Fibroblast of pulmonary artery (primary cell): ENCODE measurements at places on chromosomes 6 and 20.

DNA sequence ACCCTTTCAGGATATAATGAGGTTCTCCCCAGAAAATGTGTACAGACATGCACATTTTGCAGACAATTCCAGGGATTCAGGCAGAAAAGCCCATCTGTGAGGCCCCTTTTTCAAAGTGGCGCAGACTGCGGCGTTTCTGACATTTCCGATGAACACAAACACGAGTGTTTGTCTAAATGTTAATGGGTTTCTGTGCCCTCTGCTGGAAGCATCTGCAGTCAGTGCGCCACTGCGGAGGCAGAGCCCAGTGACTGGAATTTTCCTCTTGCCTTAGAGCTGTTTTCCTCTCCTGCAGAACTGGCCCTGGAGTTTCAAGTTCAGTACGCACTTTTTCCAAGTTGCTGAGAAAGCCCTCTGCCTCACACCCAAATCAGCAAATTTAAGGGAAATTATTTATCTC is 15.3 kb downstream of the ANKRD60 start:
- DNase-seq, result no peak

DNA sequence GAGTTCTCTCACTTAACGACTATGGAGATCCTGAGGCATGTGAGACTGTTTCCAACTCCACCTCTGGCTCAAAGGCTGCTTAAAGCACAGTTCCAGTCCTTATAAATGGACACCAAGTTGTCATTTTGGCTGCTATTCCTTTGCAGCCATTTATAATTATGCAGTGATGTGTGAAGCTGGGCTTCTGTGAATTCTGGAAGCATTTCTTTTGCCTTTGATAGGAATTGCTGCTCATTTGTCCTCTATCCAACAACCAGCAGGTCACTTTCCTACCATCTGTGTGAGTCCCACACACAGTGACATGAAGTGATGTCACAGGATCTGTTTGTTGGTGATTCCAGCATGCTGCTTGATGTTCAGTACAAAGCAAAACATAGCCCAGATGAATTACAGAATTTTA is 28.5 kb upstream of the EFHC1 start:
- no peak for DNase-seq

- DNase-seq, result peak; percentile 97
These were observed 112.6 kb downstream of the TMEM170B start for GRCh38 chr6:11650025-11650696.

GRCh38 chr6:135008072-135008940 is 46.3 kb downstream of the HBS1L start:
- no peak for DNase-seq

- peak; percentile 28 for DNase-seq
These were observed 107.2 kb upstream of the BTBD3 start for GRCh38 chr20:11810311-11811083.

DNA sequence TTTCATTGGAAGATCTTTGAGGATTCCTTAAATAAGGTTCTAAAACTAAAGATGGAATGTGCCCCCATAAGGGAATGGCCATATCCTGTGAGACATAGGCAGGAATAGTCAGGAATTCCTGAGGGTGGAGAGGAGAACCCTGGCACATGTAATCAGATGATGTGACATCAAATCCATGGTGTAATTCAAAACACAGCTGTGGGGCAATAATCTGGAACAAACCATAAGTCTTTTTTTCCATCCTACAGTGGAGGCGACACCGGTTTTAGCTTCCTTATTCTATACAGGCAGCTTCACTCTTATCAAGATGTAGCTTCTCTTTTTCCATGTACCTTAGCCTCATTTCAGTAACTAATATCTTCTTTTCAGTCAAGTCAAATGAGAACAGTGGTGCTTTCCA is 133.6 kb upstream of the CITED2 start:
- peak; percentile 46 for DNase-seq

- no peak for DNase-seq
These were observed 497.0 kb downstream of the CDH26 start for GRCh38 chr20:60455272-60455671.

DNA sequence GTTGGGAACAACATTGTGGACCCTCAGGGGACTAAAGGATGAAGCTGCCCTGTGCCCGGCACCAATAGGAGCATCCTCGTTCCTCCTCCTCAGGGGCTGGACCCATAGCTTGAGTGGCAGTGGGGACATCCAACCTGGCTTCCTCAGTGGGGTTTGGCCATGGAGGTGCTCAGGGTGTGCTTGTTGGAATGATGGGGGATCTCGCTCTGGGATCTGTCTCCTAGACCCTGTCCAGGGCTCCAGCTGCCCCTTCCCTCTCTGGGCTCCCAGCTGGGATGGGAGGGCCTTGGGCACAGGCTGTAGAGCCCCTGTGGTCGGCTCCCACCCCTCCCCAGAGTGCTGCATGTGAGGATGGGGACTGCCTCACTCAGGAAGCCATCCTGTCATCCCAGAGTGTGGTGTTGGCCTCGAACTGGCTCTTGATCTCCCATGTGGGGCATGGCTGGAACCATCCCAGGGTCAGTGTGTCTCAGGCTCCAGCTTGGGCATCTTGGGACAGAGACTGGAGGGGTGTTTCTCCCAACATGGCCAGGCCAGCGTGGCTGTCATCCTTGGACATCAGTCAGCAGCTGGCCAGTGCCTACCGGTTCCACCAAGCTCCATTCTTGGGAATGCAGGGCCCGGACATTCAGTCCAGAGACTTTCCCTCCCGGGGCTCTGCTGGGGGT is 9.5 kb upstream of the MYT1 start:
- no peak for DNase-seq

DNA sequence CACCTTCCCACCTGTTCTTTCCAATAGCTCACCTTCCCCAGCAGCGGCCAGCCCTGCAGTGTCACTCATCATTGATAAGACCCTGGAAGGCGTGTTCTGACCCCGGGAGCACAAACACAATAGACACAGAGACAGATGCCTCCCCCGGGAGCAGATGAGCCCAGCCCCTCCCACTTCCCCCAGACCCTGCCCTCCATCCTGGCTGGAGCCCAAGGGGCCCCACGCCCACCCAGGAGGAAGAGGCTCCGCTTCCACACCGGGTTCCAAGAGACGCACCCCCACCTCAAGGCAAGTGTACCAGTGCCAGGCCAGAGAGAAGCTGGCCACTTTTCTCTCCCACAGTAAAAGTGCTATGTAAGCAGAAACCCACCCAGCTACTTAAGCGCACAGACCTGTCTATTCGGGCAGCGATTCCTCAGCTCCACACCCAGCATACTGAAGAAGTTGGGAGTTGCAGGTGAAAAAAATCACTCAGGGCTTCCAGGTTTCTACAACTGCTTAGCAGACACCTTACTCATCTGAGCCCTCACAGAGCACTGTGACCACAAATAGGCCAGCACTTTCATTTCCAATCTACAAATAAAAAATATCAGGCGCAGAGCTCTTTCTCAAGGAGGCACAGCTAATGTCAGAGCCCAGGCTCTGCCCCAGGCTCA is 93.4 kb upstream of the NXT1 start:
- no peak for DNase-seq

DNA sequence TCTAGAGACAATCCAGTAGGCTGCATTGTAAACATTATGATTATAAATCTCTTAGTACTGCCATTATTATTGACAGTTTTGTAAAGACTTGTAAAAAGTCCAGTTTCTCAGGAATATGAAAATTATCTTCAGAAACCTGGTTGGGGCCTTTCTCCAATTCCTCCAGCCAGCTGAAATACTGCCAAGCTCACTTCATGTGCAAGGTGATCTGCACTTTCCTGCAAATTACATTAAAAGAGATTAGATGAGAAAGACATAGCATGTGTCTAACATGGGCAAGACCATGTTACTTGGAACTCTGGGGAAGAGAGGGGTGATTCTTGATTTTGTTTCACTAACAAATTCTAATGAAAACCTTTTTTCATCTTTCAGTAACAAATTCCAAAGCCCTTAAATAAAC is 24.0 kb downstream of the PGM3 start:
- no peak for DNase-seq

DNA sequence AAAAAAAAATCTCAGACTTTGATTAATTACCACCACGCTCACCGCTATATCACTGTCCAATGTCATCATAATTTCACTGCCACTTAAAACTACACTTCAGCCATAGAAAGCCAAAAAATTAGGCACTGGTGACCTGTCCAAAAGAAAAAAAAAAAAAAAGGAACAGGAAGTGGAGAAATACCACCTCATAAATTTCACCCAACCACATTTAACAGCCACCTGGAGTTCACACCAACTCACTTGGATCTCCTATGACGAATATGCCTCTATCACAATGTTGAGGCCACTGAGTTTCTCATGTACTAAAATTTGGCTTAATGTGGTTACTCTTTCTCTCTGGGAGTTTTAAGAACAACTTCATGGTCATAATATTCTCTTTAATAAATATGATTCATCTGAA is 237.5 kb upstream of the RSPO3 start:
- DNase-seq, result no peak

DNA sequence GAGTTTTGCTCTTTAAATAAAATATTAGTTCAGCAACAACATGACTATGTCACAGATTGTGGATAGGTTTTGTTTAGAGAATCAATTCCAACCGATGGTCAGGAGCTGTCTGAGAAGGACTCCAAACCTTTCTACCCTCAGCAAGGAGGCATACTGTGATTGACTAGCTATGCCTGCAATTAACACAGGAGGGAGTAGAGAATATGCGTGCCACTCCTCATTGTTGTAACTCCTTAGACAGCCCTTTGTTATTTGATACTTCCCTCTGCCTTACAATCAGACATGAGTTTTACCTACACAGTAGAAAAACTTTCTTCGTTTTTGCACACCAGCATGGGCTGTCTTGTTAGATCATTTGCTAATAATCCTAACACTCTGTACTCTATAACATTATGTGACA is 796.5 kb downstream of the PRIM2 start:
- DNase-seq, result no peak

DNA sequence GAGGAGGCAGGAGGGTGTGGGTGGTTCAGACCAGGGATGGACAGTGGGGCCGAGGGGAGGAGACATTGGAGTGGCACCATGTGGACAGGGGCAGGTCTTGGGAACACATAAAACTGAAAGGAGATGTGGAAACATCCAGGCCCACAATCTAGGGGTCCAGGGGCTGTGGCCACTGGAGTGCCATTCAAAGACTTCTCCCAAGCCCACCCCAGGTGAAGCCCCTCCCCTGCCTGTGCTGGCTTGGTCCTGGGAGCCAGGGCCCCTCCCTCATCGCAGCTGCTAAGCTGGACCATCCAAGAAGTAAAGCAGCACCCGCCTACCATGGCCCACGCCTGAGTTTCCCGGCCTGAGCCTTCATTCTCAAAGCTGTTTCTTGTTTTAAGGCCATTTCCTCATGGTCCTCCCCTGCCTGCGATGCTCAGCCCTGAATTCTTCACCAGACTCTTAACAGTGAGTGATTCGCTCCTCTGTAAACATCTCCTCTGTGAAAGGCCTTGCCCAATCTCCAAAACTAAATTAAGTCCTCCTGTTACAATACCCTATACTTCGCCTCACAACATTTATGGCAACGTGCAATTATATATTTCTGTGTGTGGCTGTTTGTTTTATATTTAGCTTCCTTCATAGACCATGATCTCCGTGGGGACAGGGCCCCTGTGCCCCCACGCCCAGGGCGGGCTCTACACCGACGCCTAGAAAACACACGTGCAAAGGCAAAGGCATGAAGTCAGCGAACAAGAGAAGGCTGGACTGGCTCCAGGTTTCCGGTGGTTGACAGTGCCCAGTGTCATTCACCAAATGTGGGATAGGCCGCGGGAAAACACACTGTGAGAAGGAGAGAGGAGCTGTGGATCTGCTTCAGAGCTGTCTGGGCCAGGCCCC is 267.8 kb downstream of the ERMARD start:
- DNase-seq, result no peak

- peak; percentile 1 for DNase-seq
These were observed 188.2 kb downstream of the PRKN start for GRCh38 chr6:162539321-162539720.

DNA sequence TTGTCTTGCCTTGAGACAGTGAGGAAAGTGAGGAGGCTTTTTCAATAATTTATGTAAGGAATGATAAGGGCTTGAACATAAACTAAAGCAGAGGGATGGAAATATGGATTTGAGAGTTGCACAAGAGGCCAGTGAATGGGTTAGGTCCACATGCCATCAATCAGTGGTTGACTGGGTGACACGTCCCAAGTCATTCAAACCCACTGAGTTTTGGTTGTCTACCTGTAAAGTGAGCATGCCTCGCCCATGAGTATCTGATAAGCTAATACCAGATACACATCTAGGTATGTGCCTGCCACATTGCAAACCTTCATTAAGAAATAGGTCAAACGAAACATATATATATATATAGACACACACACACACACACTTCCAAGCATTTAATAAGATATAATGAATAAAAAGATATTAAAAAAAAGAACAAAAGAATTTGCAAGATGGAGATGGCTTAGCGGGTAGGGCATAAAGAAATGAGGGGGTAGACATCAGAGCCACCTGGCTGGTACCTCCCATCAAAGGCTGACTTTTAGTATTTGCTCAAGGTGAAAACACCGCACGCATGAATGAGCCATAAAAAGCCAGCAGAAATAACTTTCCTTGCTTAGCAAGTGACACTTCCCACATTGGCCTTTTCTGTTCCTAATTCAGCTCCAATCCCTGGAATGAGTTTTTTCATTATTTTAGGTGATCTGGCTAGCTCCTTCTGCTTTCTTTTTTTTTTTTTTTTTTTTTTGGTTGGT is 109.1 kb upstream of the GGTLC1 start:
- no peak for DNase-seq

DNA sequence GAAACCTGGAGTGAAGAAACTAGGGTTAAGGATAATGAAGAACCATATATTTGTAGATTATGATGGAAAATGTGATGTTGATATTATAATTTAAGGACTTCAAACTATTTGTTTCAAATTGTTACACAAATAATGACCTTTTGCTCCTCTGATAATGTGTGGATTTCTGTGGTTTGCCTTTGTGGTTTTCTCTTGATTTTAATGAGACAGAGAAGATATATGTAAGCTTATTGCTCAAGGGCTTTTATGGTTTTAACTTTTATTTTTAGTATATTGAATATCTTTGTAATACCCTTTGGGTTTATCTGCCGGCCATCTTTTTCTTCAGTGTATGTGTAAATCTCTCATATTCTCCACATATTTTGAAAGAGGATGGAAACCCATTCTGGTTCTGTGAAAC is 362.3 kb downstream of the RIMS1 start:
- no peak for DNase-seq
